ENCODE measurements at places on chromosomes 11 and 22. TPM values are rescaled to one million over a fixed set of nuclear protein-coding genes. Genes with fewer than 3 reads are reported as not detected.

Gene KLHL35
- total RNA-seq: 16.1 TPM

Gene TRIM29
- total RNA-seq: 44.5 TPM

Gene PCSK7
- total RNA-seq: 52.1 TPM

Gene BTG4
- total RNA-seq: not detected

Gene OR8G5
- total RNA-seq: not detected

Gene CSNK2A3
- 4.7 TPM for total RNA-seq

Gene OR8G1
- not detected for total RNA-seq

Gene ESAM
- total RNA-seq: 25.6 TPM

Gene EI24
- total RNA-seq: 58.7 TPM

Gene MMP13
- not detected for total RNA-seq

Data from camera-type eye (tissue), 1 donor.